Activated naive CD4-positive, alpha-beta T cell (primary cell): ENCODE measurements at places on chromosomes 2 and 18.
A peak's percentile ranks its signal among the peaks of the same experiment; 100 is the strongest.

DNA sequence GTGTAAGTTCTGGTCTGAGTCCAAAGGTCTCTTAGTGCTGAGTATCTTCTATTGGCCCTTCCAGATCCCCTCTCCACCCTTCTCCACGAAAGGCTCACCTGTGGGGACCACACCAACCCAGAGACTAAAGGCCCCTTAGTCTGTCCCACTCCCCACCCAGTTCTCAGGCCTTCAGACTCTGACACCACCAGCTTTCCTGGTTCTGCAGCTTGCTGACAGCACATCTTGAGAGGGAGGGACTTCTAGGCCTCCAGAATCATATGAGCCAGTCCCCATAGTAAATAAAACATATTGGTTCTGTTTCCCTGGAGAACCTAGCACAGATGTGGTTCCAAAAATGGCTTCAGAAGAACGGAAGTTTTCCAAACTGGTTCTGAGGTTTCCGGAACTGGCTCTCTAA is 38.5 kb upstream of the KLF11 start:
- DNase-seq: no peak

- no peak for DNase-seq
Observed at GRCh38 chr2:172995323-172996244, 80.1 kb upstream of the MAP3K20 start.

GRCh38 chr2:33583194-33583938 is 15.7 kb downstream of the FAM98A start:
- no peak for DNase-seq

DNA sequence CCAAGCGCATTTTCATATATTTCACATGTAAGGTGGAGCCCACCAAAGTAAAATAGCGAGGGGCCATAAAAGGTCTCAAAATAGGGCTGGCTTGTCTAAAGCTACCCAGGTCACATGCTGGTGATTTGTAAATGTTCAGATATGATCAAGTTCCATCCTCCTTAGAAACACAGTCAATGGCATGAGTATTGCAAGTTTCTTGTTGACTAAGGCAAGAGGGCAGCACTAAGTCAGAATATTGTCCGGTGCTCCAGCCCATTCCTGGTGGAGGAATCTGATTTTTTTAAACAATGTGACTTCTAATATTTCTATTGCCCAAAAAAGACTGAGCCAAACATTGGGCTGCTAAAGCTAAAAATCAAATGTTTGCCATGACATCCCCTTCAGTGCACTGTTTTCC is 85.1 kb downstream of the LAMA1 start:
- DNase-seq: no peak

DNA sequence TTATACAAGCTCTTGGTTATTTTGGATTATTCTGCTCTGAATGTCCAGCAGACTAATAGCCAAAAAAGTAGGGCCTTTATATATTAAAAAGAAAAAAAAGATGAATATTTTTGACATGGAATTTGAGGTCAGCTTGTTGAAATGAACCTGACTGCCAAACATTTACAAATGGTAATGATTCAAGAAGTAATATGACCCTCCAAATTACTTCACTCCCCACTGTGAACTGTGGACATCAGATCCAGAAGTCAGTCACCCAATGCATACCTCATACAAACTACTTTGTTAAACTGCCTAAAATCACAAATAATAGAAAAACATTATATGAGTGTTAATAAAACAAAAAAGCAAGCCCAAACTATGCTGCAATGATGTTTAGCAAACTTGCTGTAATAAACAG is 10.0 kb downstream of the EPG5 start:
- DNase-seq: no peak

DNA sequence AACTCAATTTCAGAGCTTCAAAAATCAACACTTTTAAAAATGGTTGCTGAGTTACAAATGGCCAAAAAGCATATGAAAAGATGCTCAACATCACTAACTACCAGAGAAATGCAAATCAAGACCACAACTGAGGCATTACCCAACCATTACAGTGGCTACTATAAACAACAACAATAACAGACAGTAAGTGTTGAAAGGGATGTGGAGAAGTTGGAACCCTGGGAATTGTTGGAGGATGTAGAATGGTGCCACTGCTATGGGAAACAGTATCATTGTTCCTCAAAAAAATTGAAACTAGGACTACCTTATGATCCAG is 173.3 kb upstream of the SPRED2 start:
- DNase-seq: no peak

GRCh38 chr18:79068341-79068936 is 755 bp upstream of the ATP9B start:
- DNase-seq: peak; percentile 65

DNA sequence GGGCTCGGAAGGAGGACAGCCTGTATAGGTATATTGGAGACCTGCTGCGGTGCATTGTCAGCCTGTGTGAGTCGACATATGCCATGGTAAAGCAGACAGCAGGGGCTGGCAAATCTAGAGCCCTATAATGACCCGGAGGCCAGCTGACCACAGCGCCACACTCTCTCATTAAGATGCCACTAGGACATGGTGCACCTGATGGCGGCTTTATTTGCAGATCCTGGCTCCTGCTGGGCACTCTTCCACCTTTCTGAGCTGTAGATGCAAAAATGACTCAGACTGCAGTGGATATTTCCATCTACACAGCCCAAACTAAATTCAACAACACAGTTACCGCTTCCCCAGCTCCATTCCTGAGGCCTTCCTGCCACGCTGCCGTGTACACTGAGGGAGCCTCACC is 389.9 kb downstream of the TNS1 start:
- DNase-seq: no peak

GRCh38 chr2:142914507-142915313 is 37.2 kb downstream of the KYNU start:
- no peak for DNase-seq

DNA sequence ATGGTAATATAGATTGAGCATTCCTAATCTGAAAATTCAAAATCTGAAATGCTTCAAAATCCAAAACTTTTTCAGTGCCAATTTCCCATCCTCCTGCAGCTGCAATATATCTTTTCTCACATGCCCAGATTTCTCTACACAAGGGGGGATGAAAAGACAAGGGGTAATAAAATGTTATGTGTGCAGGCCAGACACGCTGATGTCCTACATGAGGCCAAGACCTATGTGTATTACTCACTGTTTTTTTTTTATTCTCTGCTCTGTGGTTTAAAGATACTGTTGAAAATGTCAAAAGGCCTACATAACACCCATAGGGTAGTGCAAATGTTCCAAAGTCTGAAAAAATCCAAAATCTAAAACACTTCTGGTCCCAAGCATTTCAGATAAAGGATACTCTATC is 41.2 kb upstream of the CWC22 start:
- no peak for DNase-seq

GRCh38 chr18:6256521-6256920 is 158.2 kb downstream of the L3MBTL4 start:
- DNase-seq: no peak

GRCh38 chr18:9507565-9508088 is 32.3 kb downstream of the RALBP1 start:
- DNase-seq: no peak

GRCh38 chr18:63970809-63971205 is 926 bp downstream of the SERPINB8 start:
- no peak for DNase-seq

- no peak for DNase-seq
Observed at GRCh38 chr2:122804494-122804893, 1049.0 kb downstream of the TSN start.

GRCh38 chr2:54386585-54386984 is 69.5 kb upstream of the SPTBN1 start:
- no peak for DNase-seq

DNA sequence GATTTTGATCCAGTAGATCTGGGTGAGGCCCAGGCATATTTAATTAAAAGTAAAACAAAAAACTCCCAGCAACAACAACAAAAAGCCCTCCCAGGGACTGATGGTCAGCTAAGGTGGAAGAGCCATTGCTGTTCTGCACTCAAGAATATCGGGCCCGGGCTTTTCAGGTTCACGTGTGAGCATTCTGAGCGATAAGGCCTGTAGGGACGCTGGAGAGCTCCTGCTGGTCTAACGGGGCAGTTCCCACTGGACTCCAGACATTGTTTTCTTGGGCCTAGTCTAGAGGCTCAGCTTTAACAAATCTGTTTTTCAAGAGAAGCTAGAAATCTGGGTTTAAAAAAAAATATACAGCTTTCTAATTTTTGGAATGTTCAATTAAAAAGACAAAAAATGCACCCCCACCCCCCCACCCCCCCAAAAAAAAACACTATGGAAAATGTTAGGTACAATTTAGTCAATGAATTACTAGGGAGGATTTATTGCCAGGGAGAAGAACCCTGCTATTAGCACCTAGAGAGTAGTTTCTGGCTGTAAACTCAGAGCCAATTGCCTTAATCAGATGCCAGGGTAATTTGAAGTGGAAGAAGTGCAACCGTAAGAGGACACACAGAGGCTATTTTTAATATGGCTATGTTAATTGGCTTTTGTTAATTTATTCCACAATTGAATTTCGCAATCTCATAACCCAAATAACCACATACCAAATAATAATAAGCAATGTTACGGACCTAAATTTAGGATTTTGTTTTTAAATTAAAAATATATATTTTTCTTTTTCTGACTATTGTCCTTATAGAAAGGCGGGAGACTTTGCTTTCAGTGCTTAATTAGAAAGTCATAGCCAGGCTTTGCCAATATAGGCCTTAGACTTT is 78.9 kb downstream of the MAP4K4 start:
- no peak for DNase-seq

- DNase-seq: no peak
Observed at GRCh38 chr2:30106543-30106942, 40.3 kb upstream of the YPEL5 start.

GRCh38 chr2:37615804-37616676 is 55.4 kb downstream of the CDC42EP3 start:
- peak; percentile 40 for DNase-seq

DNA sequence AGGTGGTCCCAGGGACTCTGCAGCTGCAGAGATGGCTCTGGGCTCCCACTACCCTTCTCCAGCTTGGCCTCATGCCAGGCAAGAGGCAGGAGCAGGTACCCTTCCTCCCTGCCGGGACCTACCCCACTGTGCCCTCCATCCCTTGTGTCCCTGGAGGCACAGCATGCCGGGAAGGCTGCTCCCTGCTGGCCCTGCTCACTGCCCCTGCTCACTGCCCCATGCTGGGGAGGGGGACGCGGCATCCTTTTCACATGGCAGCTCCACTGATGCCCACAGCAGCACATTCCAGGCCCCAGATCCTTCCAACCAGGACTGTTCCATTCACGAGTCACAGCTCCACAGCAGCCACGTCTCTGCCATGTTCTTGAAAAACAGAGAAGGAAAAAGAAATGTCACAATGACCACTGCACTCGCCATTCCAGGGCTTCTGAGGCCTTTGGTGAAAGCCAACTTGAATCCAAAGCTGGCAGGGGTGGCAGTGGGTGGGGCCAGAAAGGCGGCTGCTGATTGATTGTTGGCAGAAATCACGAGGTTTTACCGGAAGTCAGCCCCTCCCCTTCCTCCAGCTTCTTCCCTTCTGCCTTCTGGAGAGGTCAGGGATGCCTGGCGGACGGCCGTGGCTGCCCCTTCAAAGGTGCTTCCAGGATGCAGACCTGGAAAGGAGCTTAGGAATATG is 268.0 kb downstream of the CYP26B1 start:
- no peak for DNase-seq

DNA sequence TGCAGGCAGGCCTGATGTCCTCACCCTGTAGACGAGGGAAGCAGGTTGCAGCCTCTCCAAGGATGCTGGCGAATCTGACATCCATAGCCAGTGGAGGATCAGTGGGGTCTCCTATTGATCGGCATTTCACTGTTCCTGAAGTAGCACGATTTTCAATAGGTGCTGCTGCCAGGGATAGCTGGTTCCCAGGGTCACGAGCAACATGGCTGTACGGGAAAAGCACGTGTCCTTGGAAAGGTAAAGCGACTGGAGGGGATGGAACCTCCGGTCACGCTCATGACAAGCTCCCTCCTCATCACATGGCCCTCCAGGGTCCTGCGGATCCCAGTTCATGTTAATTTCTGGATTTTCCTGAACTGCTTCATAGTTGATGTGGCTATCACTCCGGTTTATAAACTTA is 373.7 kb upstream of the SMIM21 start:
- no peak for DNase-seq

- no peak for DNase-seq
Observed at GRCh38 chr2:49831698-49832367, 677.5 kb upstream of the FSHR start.

DNA sequence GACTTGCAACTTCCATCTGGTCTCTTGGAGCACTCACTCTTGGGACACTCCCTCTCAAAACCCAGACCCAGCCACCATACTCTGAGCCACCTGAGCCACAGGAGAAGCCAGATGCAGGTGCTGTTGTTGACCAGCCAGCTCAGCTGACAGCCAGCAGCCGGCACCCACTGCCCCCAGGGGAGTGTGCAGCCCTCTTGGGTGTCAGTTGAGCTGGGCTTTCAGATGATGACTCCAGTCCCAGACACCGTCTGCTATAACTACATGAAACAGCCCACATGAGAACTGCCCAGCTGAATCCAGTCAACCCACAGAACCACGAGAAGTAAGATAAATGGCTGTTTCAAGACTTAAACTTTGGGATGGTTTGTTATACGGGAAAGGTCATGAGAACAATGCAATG is 10.7 kb upstream of the IGFBP2 start:
- no peak for DNase-seq

- no peak for DNase-seq
Observed at GRCh38 chr2:223102040-223102400, 50.0 kb downstream of the KCNE4 start.

- no peak for DNase-seq
Observed at GRCh38 chr2:69026026-69026425, 13.0 kb downstream of the ANTXR1 start.

GRCh38 chr2:86794861-86795260 is 4.1 kb upstream of the CD8A start:
- DNase-seq: no peak

DNA sequence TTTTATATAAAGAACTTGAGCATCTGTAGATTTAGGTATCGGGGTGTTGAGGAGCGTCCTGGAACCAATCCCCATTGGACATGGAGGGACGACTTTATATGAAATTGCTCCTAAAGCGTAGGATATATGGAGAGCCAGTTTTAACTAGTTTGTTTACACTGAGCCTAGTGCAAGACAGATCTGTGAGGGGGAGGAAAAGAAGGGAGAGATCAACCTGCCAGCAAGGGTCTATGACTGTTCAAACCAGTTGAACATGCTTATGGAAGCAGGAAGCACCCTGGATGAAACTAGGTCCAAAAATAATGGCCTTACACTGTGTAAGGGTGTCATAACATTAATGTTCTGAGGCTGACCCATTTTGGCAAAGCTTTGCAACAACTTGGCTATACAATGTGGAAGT is 34.0 kb upstream of the SLC40A1 start:
- DNase-seq: no peak

- no peak for DNase-seq
Observed at GRCh38 chr2:230661072-230661957, 51.3 kb upstream of the CAB39 start.

GRCh38 chr2:70035344-70035844 is 51.9 kb upstream of the PCBP1 start:
- DNase-seq: no peak

GRCh38 chr2:83186105-83186760 is 1272.8 kb downstream of the SUCLG1 start:
- no peak for DNase-seq

- no peak for DNase-seq
Observed at GRCh38 chr2:109032229-109032820, 43.3 kb upstream of the EDAR start.

GRCh38 chr2:118846442-118846952 is 951 bp downstream of the EN1 start:
- no peak for DNase-seq
